Mucosa of gallbladder (tissue), 1 donor: ENCODE measurements at places on chromosomes 3 and 15.

DNA sequence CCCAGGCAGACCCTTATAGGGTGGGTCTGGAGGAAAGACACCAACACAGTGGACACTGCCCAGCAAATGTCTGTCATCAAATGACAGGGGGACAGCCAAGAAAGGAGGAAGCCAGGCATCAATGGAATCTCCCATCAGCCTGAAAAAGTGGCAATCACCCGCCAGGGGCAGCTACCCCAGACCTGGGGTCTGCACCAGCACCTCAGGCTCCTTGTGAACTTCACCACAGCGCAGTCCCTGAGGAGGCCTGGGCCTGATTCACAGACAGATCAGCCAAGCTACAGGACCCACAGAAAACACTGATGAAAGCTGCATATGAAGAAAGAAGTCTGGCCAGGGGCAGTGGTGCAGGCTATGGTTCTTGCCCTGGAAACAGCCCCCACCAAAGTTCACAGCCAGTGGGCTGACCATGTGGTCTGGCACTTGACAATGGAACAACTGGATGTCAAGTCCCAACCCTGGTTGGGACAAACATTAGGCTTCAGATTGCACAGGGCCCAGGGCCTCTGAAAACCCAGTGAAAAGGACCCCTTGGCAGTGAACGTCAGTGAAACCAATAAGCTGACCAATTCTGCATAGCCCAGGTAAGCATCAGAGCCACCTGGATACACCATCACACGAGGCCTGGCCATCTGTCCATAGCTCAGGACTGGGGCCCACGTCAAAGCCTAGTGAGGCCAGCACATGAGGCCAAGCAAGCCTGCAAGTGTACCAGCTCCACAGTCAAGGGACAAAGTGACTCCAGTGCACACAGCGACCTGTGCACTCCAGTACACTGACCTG, 29.1 kb downstream of the ALS2CL start:
- DNase-seq = no peak

DNA sequence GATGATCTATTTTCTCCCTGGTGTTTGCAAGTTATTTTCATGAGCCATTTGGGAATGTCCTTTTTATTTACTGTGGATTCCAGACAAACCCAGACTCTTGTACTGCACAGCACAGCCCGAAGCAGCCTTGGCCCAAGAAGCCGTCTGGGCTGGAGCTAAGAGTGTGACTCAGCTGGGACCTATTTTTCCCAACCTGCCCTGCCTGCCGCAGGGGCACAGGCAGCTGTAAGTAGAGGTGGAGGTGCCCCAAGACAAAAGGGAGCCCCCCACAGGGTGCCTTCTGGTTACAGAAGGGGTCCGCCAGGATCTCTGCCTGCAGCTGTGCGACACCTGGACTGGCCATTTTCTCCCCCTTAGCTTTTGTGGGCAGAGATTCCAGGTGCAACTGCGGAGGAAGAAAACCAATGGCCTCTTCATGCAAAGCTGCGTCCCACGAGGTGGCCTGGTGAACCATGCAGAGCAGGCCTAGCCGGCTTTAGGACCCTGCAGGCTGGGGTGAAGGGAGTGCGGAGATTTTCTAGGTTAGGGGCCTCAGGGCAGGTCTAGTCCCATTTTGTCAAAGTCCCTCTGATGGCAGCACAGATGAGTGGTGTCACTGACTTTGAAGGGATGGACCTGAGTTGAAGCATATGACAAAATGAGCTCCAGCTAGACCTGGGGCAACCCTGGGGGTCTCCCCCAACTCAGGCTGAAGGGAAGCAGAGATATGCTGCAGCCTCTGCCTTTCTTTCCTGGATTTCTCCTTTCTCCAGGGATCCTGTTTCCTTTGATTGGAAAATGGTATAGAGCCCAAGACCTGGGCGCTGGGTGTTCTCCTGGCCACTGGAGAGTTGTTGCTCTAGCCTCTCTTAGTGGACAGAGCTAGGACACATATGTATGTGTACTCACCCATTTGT, 131.2 kb downstream of the KLF13 start:
- no peak for DNase-seq

GRCh38 chr3:67551361-67552016, 102.9 kb downstream of the SUCLG2 start:
- no peak for DNase-seq

DNA sequence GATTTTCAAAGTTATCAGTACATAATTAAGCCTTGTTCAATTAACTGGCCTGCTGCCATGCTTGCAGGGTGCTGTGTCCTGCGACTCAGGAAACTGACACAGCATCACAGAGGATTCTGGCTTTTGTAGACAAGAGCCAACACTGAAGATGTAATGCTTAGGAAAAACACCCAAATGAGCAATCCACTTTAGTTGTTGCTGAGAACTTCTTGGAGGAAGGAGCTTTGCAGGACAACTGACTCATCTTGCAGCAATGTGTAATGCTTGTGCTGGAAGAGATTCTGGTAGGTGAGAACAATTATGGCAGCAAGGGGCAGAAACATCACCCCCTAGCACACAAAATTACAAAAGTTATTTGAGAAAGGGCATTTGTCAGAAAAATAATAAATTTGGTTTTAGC, 67.6 kb downstream of the NLGN1 start:
- DNase-seq = no peak

GRCh38 chr15:80694611-80695098, 455 bp upstream of the ABHD17C start:
- no peak for DNase-seq

GRCh38 chr3:79517766-79518413, 249.9 kb downstream of the ROBO1 start:
- no peak for DNase-seq

- no peak for DNase-seq
These were observed 63.4 kb downstream of the KLF13 start for GRCh38 chr15:31390029-31390428.

GRCh38 chr3:152272771-152273242, 4.1 kb downstream of the MBNL1 start:
- DNase-seq = no peak

GRCh38 chr15:34366271-34367065, 528 bp downstream of the LPCAT4 start:
- DNase-seq = peak; percentile 62

DNA sequence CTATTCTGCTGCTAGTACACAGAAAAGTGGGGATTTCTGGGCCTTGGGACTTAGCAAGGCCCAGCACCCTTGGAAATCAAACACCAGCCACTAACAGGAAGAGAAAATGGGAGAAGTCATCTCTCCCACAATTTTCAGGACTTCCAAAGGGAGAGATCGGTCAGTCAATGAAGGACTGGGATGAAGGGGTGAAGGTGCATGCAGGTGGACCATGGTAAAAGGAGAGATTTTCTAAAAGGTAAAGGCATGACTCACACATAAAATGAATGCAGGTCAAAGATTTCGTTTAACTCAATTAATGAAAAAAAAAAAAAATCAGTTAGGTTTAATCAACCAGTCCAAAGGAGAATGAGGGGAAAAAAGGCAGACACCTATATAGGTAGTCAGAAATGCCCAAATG, 176.4 kb upstream of the PROK2 start:
- DNase-seq = no peak

DNA sequence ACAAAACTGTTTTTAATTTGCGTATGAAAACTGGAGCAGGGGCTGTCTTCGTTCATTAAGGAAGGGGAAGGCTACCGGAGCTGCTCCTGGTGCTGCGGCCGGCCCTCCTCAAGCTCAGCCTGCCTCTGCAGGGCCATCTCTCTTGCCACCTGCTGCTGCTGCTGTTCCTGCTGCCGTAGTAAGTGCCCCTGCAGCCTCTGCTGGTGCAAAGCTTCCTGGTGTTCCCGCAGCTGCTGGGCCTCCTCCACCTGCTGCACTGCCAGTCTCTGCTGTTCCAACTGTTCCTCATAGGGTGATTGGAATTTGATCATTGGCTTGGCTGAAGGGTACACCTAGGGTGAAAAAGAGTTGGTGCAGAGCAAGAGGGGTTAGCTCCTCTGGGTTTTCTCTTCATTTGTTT, 66.0 kb downstream of the GOLIM4 start:
- no peak for DNase-seq

DNA sequence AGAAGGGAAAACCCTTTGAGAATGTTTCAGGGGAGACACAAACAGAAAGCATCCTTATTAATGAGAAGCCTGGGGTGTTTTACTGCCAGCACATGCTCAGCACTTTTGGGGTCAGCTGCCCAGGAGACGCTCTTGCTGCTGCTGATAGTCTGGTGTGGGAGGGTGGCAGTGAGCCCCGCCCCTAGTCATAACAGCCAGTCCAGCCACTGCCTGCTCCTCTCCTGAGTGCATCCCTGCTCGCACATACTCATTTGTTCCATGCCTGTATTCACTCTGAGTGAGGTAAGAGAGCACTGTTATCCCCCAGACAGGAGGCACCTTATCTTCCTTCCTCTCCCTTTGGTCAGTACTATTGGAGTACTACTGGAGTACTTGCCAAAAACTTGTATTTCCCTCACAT, 101.3 kb downstream of the ETFA start:
- no peak for DNase-seq

GRCh38 chr3:135491491-135492205, 473.9 kb upstream of the PPP2R3A start:
- DNase-seq = no peak

GRCh38 chr3:123385001-123385401, 63.9 kb downstream of the ADCY5 start:
- DNase-seq = peak; percentile 72

DNA sequence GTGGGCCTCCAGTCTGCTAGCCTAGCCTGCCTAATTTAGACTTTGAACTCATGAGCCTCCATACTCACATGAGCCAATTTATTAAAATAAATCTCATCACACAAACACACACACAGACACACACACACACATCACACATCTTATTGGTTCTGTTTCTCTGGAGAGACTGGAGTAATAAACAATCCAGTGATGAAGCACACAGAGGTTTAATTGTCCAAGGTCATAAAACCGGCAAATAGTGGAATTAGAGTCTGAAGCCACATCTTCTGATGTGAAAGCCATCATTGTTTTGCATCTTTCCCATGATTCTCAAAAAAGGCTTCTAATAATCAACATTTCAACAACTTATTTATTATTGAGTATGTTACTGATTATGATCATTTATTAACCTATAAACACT, 249.4 kb upstream of the KCNH8 start:
- DNase-seq = no peak

DNA sequence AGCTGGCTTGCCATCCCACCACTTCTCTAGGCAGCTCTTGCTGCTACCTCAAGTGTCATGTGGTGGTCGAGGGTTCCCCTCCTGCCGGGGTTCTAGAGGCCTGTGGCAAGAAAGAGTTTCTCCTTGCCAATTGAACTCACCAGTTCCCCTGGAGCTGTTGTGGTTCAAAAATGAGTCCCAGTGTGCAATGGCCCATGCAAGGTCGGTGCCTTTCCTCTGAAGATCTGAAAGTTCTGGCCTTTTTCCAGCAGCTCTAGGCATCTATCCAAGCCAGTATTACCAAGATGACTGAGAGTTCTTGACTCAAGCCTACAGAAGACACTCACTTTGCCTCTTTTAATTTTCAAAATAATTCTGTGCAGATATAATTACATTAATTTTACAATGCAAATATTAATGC, 163.6 kb downstream of the KCNMB2 start:
- DNase-seq = no peak

DNA sequence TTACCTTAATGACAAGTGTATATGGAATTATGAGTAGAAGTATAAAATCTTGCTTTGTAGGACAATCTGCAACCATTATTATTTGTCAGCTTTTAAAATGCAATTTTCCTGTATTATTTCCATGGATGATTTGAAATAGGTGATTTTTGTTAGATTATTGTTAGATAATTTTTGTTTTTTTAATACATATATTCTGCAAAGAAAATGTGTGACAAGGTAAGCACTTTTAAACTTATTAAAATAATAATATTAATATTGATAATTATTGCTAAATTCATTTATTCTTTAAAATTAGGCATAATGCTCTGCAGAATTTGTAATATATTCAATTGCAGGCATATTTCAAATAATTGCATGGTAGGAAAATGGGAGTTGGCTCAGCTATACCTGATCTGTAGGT, 329.5 kb downstream of the CADM2 start:
- DNase-seq = no peak

- no peak for DNase-seq
These were observed 11.4 kb downstream of the XPC start for GRCh38 chr3:14166877-14167603.

DNA sequence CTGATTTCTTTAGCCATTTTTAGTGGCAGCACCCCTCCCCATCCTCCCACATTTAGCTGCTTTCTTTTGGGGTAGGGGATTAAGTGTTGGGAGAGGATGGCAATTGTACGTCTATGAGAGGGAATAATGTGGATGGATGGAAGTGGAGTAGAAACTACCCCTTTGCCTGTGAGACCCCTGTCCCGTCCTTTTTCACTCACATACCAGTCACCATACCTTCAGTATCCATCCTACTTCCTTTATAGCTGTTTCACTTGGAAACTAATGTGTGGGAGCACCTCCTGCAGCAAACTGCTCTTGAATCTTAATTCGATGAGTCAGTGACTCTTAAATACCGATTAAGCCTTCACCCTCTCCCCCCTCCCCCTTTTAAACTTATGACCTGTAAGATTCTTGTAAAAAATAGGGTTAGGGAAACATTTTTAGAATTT, 730 bp downstream of the SPRED1 start:
- no peak for DNase-seq

DNA sequence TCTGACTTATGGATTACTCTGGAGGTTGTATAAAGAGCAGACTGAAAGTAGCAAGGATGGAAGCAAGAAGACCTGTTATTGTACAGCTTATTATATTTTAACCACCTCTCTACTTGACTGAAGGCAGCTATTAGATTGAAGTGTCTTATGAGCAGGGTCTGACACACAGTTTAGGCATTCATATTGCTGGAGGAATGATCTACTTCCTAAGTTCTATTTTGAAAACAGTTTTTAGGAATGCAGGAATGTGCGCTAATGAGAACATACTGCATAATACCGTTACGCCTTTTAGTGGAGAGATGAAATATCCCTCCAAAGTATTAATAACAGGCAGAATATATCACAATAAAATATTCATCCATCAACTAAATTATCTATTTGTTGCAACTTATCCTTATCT, 193.3 kb downstream of the ISL2 start:
- no peak for DNase-seq

- DNase-seq = no peak
These were observed 811 bp downstream of the C3orf52 start for GRCh38 chr3:112086875-112087524.

- no peak for DNase-seq
These were observed 562.8 kb downstream of the ROBO2 start for GRCh38 chr3:77602722-77603121.

DNA sequence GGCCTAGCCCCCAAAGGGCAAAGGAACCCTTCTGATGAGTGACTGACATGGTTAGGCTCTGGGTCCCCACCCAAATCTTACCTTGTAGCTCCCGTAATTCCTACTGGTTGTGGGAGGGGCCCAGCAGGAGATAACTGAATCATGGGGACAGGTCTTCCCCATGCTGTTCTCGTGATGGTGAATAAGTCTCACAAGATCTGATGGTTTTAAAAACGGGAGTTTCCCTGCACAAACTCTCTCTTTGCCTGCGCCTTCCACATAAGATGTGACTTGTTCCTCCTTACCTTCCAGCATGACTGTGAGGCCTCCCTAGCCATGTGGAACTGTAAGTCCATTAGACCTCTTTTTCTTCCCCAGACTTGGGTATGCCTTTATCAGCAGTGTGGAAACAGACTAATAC, 16.9 kb downstream of the TKT start:
- no peak for DNase-seq
